Activated CD4-positive, alpha-beta T cell treated with anti-CD3 and anti-CD28 coated beads, Interleukin-2, Interleukin-6, amounts not matched to agents 100 ng/mL and 50 ng/mL, durations not matched to agents 16 hours and 8 hours (primary cell): ENCODE measurements at places on chromosomes 3 and 15.
A peak's percentile ranks its signal among the peaks of the same experiment; 100 is the strongest.

DNA sequence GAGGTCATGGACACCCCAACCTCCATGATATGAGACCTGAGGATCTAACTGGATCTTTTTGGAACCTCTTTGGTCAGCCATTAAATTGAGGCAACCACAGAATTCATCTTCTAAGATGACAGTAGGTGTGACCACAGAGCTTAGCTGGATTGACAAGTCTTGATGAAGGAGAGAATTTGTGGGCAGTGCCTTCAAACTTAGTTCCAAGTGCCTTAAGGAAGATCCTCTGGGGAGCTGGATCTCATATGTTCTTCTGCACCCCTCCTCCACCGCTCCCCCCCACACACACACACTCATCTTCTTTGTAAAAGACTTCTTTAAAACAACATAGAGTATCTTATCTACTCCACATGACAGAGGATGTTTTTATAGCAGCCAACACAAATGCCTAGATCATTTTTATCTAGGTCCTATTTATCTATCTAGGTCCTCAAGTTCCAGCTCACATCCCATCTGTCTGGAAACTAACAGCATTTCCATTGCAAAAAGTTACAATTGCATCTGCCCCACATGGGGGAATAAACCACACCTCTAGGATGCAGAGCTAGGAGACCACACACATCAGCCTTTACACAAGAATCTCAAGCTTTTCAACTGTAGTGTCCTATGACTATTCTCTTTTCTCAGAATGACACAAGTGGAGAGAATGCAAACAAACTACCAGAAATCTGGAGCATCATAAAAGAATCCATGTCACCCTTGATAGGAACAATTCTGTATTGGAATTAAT is 37.4 kb downstream of the WWTR1 start:
- peak; percentile 62 for DNase-seq

- no peak for DNase-seq
These were observed 12.8 kb downstream of the RBP2 start for GRCh38 chr3:139463466-139463865.

DNA sequence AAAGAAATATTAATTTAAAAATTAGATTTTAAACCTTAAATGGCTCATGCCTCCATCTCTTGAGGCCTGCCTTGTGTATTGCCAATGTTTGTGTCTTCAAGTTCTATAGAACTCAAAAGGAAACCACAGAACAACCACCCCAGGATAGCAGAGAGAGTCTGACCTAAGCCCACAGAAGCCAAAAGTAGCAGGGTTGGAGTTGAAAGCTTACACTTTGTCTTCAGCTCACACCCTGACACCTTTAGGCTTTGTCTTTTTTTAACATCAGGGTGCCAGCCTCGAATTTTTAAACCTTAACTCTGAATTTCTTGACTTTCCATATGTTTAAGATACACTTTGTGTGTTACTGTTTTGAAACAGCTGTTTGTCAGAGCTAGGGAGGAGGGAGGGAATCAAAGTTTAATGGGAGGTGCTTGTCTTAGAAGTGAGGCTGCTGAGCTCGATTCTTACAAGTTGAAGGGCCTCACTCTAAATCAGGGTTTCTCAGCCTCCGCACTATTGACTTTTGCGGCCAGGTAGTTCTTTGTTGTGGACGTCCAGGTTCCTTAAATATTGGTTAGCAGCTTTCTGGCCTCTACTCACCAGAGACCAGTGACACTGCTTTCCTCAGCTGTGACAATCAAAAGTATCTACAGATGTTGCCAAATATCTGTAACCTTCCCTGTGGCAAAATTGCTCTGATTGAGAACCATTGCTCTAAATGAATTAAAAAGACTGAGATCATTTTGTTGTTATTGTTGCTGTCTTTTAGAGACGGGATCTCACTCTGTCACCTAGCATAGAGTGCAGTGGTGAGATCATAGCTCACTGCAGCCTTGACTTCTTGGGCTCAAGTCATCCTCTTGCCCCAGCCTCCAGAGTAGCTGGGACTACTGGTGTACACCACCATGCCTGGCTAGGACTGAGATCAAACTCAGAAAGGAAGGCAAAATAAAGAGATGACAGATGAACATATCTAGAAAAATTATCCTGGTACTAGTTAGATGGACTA is 139.2 kb upstream of the EOMES start:
- peak; percentile 36 for DNase-seq

- no peak for DNase-seq
These were observed 529.8 kb upstream of the NAALADL2 start for GRCh38 chr3:174329321-174329720.

DNA sequence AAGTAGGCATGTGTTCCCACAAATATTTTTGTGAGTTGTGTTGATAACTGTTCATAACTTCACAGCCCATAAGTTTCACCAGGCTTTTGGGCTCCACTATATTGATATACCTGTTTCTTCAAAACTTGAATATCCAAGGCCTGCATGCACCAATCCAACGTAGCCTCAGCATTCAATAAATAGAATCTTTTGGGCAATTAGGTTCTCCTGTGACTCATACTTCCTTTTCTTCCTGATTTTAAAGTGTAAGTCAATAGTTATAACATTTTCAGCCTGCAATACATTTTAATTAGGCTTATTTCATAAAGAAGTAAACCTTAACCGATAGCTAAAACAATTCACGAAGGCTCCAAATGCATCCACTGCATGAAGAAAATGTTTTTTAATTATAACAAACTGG is 97.8 kb upstream of the SPRED1 start:
- DNase-seq, result no peak

DNA sequence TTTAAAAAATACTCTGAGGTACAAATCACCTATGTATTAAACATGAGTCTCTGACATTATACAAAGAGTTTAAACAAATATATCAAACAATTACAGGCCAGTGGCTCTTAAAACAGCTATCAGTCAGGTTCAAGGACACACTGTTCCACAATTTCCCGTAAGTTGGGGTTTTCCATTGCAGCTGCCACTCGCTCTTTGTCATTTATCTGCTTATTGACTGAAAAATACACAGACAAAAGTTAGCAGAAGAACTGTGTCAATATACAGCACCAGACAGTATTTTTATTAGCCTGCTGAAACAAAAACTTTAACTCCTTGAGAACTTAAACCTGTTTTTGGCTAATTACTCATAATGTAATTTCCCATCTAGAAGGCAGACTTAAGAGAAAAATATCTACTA is 20.8 kb downstream of the CIAO2A start:
- no peak for DNase-seq

- DNase-seq, result no peak
These were observed 6.3 kb upstream of the CA12 start for GRCh38 chr15:63387748-63388493.

- DNase-seq, result no peak
These were observed 133.6 kb downstream of the P2RY1 start for GRCh38 chr3:152968388-152969024.

- no peak for DNase-seq
These were observed 185.5 kb upstream of the KCNMB2 start for GRCh38 chr3:178350763-178351162.

DNA sequence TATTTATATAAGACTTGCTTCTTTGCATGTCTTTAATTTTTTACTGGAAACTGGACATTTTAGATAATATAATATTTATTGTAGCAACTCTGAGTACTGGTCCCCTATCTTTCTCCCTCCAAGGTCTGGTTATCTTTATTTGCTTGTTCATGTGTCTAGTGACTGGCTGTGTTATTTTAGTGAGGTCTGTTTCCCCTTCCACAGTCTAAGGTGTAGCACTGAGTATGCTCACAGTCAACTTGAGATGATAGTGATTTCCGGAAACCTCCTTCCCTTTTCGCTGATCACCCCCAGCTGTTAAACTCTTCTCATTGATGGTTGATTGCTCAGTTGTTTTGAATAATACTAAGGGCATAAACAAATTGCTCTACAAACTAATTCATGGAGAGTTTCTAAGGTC is 37.0 kb downstream of the PCNP start:
- no peak for DNase-seq

DNA sequence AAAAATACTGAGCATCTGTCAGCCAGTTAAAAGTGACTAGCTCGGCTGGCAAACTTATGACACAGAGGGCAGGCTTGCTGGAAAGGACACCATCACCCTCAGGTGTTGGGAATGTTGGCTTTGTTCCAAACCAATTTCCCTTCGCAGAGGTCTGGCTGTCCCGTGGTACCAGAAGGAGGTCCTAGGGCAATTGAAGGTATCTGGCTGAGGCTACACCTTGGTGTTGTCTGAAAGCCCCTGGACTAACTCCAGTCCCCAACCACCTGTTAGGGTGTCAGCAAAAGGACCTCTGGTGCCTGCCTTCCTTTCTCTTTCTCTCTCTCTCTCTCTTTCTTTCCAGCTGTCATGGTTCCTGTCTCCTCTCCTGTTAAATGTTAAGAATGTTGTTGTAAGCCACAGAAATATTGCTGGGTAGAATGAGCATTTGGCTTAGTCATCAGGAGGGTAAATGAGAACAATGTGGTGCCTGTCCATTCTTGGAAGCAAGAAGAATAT is 12.5 kb downstream of the PRR20G start:
- no peak for DNase-seq

DNA sequence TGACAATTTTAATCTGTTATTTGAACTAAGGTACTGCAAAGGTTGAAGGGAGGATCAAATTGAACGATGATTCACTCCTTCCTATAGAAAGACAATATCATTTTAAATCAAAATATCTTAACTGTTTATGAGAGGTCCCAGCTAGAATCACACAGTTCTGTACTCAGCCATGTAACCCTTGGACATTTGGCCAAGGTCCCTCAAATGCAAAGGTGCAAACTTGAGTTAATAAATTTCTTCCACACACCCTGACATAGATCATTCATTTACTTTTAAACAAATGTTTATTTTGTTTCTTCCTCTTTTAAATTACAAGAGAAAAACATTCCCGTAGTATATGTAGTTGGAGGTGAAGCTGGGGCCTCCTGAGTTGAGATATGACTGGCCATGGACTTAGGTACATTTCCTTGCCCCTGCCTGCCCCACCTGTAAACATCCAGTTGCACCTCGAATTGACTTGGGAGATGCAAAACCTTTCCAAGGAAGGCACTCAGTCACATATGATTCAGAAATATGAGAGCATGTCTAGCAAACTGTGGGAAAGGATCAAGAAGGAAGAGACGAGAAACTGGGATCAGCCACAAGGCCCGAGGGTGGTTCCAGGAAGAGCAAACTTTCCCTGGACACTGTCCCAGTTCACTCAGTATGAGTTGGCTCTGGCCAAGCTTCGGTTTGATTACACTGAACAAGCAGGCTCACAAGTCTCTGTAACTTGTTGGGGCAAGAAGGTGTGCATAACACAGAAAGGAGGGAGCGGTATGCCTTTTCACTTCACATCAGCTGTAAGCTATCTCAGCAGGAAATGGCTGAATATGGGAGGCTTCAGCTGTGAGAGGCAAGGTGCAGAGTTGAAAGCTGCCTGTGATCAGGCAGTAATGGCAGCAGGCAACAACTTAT is 6.7 kb downstream of the TNFSF10 start:
- DNase-seq, result peak; percentile 77
